CD4-positive, alpha-beta T cell treated with Interleukin-12 subunit alpha and Interleukin-12 subunit beta, for 1 hour (primary cell): ENCODE measurements at places on chromosomes 1 and 21.
A peak's percentile ranks its signal among the peaks of the same experiment; 100 is the strongest.

- no peak for DNase-seq
These were observed 56.3 kb downstream of the CASZ1 start for GRCh38 chr1:10740123-10740522.

DNA sequence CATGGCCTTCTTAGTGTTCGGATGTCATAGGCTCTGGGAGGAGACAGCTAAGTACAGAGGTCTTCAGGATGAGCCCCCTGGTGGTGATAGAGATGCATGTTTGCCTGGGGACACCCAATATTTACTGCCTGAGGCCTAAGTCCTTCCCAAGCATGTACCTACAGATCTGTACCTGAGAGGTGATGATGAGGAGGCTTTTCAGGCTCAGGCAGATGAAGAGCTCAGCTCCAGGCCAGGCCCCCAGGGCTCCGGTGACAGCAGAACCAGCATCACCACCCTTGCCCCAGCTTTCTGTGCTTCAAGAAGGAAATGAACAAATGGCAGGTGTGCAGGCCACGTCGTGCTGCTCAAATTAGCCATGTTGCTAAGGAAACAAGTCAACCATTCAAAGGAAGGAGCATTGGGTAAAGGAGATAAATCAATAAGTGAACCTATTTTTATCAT lies 21.1 kb downstream of the CACNA1E start:
- peak; percentile 7 for DNase-seq

DNA sequence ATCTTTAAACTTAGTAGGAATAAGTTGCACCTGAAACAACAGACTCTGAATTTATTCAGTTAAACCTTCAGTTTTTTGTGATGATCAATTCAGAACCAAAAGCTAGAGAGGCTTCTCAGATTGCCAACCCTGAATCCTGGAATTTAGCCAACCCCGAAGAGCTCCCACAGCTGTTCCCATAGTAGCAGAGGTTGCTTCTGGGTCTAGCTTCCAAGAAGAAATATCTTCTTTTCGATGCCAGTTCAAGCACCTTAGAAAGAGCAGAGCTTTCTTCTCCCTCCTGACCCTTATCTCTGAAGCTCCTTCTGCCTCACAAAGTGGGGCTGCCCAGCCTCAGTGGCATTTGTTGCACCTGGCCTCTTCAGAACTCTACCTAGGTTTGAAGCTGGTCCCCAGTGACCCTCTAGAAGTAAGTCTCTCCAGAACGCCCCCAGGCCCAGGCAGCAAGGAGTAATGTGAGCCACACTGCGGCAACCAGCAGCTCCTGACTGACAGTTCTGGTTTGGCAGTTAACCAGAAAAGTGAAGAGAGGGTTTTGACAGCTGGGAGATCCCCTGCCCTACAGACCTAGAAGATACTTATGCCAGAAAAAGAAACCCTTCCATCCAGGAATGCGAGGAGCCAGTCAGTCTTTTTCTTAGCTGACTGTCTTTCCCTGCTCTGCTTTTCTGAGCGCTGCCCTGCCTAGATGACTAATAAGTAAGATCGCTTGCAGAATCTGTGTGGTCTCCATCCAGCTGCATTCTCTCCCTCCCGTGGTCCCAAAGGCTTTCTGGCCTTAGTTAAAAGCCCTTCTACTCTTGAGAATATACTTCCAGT lies 165.9 kb downstream of the ADGRL4 start:
- DNase-seq, result no peak

- DNase-seq, result no peak
These were observed 6.3 kb upstream of the TNNT2 start for GRCh38 chr1:201383647-201384405.

DNA sequence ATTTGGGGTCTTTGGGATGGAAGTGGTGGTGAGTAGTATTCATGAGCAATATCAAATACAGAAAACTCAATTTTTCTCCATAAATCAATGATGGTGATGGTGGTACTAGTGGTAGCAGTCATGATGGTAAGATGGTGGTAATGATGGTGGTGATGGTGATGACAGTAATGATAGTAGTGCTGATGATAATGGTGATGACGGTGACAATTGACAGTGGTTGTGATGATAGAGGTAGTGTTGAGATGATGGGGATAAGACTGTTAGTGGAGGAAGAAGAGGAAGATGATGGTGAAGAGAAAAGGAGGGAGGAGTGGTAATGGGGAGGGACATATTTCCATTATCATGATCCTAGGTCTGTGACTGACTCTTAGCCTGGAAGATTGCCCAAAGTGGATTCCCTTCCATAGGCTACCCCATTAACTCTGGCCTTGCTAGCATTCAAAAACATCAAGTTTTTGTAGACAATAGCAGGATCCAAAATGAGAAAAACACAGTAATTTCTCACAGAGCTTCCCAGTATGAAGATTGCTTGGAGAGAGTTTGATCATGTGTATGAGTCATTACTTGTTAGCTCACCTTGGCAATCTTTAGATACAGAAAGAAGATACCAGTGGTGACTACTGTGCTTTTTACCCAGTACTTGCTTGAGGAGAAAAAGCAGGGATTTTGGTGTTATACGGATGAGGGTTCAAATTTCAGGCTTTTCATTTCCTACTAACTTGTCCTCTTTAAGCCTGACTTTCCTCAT lies 93.9 kb downstream of the ATP1A1 start:
- no peak for DNase-seq

GRCh38 chr1:15430787-15431570 lies 7.3 kb upstream of the CTRC start:
- DNase-seq, result peak; percentile 77

GRCh38 chr21:44569861-44570517 lies 3.5 kb upstream of the KRTAP10-4 start:
- DNase-seq, result no peak

GRCh38 chr1:80926531-80926930 lies 874.2 kb upstream of the ADGRL2 start:
- no peak for DNase-seq

- DNase-seq, result no peak
These were observed 1.1 kb upstream of the SLC19A1 start for GRCh38 chr21:45543371-45543709.

GRCh38 chr1:100597061-100597741 lies 59.3 kb downstream of the GPR88 start:
- no peak for DNase-seq
